ENCODE measurements at places on chromosomes 1 and 21.

- DNase-seq = no peak
Observed at GRCh38 chr1:2926447-2927055, 94.7 kb upstream of the ACTRT2 start.

GRCh38 chr1:89088572-89088971, 23.6 kb upstream of the GBP1 start:
- no peak for DNase-seq

DNA sequence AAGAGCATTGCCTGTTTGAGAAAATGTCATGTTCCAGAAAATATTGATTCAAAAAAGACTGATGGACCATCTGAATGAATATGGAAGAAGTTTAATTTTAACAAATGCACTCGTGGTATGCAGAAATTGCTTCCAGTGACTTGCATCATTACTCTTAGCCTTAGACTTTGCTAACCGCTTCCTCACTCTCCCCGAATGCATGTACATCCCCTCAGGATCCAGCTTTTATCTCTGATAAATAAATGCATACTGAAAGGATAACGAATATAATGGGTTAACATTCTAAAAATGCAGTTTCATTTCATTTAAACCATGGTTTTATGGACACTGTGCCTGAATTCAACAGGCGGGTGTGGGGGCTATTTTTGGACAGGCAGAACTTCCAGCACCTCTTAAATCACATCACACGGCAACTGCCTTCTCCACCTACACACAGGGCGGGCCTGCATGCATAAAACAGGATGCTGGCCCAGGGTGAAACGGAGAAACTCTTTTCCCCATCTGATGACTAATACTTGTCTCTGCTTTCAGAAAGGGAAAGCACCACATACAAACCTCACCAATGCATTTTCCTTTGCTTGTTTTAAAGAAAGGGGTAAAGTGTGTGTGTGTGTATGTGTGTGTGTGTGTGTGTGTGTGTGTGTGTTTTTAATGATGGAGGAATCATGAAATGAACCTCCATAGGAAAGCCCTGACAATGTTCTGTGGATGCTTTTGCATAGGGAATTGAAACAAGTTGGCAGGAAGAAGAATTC, 48.7 kb downstream of the SPAG17 start:
- DNase-seq = no peak

DNA sequence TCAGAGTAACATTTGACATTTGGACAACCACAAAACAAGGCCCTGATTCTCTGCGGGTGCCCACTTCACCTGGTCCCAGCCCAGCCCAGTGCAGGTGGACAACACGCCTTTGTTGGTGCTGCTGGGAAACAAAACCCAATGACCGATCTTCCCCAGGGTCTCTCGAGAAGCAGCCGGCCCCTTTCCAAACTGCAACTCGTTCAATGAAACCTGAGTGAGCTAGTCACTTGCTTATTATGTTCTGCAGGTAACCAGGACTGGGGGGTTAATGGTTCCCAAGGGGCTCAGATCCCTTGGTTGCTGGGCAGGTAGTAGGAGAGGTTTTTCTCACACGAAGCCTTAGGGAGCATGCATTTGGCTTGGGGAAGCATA, 42.9 kb downstream of the ABCG1 start:
- DNase-seq = no peak

- DNase-seq = no peak
Observed at GRCh38 chr1:173415905-173416450, 61.2 kb upstream of the PRDX6 start.

GRCh38 chr1:95067568-95067967, 5.2 kb downstream of the ALG14 start:
- no peak for DNase-seq

Data from caudate nucleus (tissue), 63 donors.